HFFc6 (cell line): ENCODE measurements at places on chromosomes 1 and 21. TPM values are rescaled to one million over a fixed set of nuclear protein-coding genes. Genes with fewer than 3 reads are reported as not detected.

ST6GALNAC3 gene
- total RNA-seq = 0.74 to 1.7 TPM (median 1.00 TPM) in 3 replicates

GRCh38 chr1:182649041-182649440 lies 35.3 kb downstream of the RGS8 start:
- H3K27me3 ChIP-seq = peaks cover 19% of the 10 kb centered on the region
- no peak for DNase-seq
- H3K4me1 ChIP-seq = peaks cover 2% of the 10 kb centered on the region; the same call in 1 of the 2 replicates
- no peak overlapping the region for H3K4me3 ChIP-seq

PODN gene
- total RNA-seq = 9.4 to 12.0 TPM (median 10.4 TPM) in 3 replicates

LEPR gene
- total RNA-seq = 17.3 to 26.6 TPM (median 18.7 TPM) in 3 replicates

APP gene
- total RNA-seq = 383 to 442 TPM (median 420 TPM) in 3 replicates

SYT14 gene
- total RNA-seq = 8.6 to 9.9 TPM (median 8.7 TPM) in 3 replicates

MTARC2 gene
- 3.8 to 4.9 TPM (median 4.7 TPM) in 3 replicates for total RNA-seq

DNA sequence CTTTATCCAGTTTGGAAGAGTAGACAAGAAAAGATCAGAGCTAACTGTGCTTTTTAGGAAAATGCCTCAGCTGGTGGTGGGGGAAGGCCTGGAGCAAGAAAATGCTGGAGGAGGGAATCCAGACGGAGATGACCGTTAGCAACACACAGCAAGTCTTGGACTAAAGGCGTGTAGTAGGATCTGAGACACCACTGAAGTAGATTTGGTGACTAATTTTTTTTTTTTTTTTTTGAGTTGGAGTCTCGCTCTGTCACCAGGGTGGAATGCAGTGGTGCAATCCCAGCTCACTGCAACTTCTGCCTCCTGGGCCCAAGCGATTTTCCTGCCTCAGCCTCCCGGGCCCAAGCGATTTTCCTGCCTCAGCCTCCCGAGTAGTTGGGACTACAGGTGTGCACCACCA lies 41.2 kb downstream of the LPAR3 start:
- no peaks in the 10 kb centered on the region; the same call in none of the 2 replicates for H3K27me3 ChIP-seq
- H3K36me3 ChIP-seq = peaks cover 13% of the 10 kb centered on the region
- H3K4me3 ChIP-seq = peak overlapping the region; percentile 20
- peak overlapping the region; percentile 80 for H3K27ac ChIP-seq
- H3K4me1 ChIP-seq = peaks cover 79% of the 10 kb centered on the region
- peak; percentile 91 for DNase-seq
